ENCODE measurements at places on chromosomes 11 and 22.

DNA sequence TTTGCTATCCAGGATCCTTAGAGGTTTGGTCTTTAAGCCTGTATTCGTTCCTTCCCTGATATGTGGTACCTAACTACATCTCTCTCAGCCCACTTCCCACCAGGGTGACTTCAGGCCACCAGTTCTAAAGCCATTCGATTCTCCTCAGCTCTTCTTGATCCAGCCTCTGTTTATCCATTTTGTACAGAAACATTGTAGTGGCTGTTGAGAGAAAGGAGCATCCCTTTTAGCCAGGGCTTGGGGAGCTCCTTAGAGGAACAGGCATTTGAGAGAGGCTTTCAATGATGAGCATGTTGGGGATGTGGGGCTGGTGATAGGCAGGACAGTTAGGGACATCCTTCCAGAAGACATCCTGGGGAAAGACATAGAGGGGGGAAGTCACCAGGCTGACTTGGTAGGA is 17.9 kb downstream of the UBE2L3 start:
- DNase-seq, result no peak

GRCh38 chr11:118522571-118523072 is 4.7 kb upstream of the TTC36 start:
- peak; percentile 63 for DNase-seq

DNA sequence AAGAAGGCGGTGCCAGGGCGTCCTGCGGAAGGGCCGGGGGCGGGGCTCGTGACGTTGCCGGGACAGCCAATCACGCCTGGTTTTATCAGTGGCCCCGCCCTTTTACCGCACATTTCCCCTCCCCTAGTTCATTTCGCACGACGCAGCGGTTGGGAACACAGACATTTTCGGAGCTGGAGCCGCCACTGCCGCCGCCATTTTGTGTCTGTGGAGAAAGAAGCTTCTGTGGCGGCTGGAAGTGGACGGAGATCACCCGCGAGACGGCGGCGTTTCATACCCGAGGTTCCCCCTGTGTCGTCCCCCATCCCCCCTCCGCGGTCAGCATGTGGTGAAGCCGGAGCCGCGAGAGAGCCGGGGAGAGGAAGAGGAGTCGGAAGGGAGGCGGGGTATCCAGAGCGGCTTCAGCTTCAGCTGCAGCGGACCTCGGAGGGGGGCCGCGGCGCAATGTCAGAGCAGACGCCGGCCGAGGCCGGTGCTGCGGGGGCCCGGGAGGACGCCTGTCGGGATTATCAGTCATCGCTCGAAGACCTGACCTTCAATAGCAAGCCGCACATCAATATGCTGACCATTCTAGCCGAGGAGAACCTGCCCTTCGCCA is at the start of gene PCF11:
Gene PCF11, plus strand, starts transcription at position 136 of the 598 bp plus-strand sequence. Its CDS starts 309 bp downstream, at position 445.
- DNase-seq, result no peak

- DNase-seq, result no peak
Measured at GRCh38 chr22:39472570-39473556, 16.1 kb downstream of the MGAT3 start.

DNA sequence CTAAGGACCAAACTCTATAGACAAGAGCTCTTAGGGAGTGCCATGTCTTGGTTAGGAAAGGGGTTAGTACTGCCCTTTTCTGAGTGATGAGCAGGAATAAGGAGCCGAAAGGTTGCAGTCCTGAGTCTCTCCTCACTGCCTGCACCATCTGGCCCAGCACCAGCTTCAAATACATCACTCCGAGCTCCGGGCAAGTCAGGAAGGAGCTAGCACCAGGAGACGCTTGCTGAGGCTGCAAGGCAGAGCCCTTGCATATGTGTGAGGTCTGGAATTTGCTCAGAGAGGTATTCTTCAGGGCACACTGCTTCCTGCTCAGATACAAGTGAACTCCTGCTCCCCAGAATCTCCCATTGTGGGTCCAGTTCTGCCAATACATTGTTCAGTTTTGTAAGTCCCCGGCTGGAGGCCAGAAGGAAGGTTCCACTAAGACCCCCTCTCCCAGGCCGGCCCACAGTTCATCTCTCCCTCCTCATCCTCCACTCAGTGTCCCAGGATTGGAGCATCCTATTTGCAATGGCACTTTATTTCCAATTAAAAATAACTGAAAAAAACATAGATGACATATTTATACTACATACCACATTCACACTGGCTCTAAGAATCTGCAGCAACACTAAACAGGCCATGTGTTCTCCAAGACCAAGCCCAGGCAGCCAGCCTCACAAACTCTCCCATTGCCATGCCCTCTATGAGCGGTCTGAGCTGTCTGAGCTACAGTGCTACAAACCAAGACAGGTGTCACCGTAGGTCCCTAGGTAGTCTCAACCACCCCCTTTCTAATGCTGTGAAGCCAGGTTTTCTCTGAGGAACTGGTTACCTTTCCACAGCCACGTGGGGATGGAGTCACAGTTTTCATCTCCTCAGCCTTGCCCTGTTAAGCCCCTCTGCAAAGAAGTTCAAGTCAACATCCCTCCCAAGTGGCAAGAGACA is 55.1 kb upstream of the SPATA19 start:
- no peak for DNase-seq

- DNase-seq, result no peak
Measured at GRCh38 chr11:81942646-81943045, 791.0 kb downstream of the FAM181B start.

- DNase-seq, result no peak
Measured at GRCh38 chr22:20014526-20015186, 2.0 kb downstream of the ARVCF start.

- DNase-seq, result no peak
Measured at GRCh38 chr22:47448231-47449223, 686.1 kb downstream of the TBC1D22A start.
